ENCODE measurements at places on chromosomes 3 and 15. TPM values are rescaled to one million over a fixed set of nuclear protein-coding genes. Genes with fewer than 3 reads are reported as not detected.

CTDSPL gene
- 2.2 TPM for total RNA-seq

DNA sequence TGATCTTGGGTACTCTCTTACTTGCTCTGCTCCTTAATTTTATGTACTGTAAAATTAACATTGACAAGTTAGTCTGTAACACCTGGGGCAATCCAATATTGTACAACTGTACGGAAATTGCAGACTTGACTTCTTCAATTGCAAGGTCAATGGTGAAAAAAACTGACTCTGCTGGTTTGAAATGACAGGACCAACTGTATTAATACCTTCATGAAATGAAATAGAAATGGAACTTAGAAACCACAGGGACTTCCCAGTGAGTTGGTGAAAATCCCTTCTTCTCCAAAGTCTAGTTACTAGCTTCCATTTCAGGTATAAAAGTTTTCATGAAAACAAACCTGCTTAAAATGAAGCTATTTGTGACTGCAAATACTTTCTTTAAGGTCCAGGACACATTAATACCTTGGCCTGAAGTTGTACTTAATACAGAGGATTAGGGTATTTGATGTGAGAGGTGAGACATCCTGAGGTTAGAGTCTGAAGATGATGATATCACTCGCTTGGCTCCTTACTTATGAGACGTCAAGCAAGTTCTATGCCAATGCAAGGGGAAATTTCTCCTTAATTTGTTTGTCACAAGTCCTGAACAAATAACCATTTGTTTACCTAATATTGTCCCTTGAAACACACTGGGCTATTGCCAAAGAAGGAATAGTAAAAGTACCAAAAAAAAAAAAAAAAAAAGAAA is 226.2 kb upstream of the TP63 start:
- DNase-seq, result no peak

DNA sequence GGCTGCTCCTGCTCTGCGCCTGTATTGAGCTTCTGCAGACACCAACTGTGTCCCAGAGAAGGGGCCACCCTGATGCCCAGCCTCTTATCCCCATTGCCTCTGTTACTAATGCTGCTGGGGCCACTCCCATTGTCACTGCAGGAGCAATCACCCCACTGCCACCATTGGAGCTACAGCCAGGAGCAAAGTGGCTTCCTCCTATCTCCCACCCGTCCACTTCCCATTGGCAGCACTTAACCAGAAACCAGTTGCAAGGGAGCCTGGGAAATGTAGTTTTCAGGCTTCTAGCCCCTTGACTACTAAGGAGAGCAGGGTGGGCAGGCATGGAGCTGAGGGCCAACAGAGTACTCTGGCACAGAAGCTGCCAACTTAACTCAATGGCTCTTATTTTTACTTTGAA is 55.9 kb upstream of the KLF13 start:
- DNase-seq, result no peak

XYLB gene
- total RNA-seq, result 0.75 TPM

GOLGA8G gene
- total RNA-seq, result not detected

NR2E3 gene
- not detected for total RNA-seq

FBLN2 gene
- 1.5 TPM for total RNA-seq

- DNase-seq, result no peak
Measured at GRCh38 chr3:184738982-184739381, 27.1 kb upstream of the MAGEF1 start.

- no peak for DNase-seq
Measured at GRCh38 chr3:171028025-171028778, 1.7 kb upstream of the SLC2A2 start.

GRCh38 chr3:143413372-143413771 is 293.8 kb downstream of the CHST2 start:
- no peak for DNase-seq

GRCh38 chr3:175150812-175151401 is 291.8 kb downstream of the NAALADL2 start:
- no peak for DNase-seq

DNA sequence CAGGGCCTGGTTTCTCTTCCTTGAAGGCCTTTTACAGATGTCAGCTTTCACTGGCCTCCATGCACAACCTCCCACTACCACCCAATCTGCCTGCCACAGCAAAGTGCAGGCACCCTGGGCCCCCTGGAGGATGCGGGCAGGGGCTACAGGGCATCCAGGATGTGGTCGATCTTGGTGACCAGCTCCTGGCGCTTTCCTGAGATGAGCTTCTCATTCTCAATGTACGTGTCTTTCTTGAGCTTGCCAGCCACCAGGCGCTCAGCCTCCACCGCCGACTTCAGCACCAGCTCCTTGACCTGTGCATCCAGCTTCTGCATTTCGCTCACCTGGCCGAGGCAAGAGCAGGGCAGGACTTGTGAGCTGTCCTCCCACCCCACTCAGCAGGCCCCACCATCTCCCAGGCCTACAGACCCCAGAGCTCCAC is 30.3 kb downstream of the RPN1 start:
- DNase-seq, result no peak

DNA sequence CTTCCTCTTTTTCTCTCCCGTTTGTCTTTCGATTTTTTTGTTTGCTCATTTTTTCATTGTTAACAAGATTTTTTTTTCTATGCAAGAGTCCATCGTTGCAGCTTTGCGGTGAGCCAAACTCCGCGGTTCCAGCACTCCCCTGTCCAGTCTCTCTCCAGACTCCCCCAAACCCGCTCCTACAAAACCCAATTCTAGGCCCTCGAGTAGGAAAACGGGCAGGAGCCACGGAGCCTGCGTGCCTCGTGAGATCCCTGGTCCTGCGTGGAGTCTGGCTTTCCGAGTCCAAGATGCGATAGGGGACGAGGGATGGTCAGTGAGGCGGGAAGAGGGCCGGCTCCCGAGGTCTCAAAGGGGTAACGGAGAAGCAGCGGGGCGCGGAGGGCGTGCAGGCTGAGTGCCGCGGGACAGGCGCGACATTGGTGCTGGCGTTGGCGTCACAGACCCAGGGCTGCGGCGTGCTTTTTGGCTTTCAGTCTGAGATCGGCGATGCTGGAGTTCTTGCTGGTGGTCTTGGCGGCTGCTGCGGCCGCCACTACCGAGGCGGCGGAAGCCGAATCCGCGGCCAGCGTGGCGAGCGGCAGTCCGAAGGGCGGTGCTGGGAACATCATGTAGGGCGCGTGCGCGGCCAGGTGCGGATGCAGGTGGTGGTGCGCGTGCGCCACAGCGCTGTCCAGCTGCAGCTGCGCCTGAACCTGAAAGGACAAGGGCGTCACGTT is 8.5 kb downstream of the SHOX2 start:
- DNase-seq, result peak; percentile 56

- DNase-seq, result no peak
Measured at GRCh38 chr15:40538976-40539375, 25.9 kb downstream of the CCDC32 start.

- no peak for DNase-seq
Measured at GRCh38 chr3:70431911-70432310, 119.5 kb upstream of the MDFIC2 start.

GRCh38 chr3:143951351-143951971 is 20.2 kb upstream of the DIPK2A start:
- DNase-seq, result no peak

DNA sequence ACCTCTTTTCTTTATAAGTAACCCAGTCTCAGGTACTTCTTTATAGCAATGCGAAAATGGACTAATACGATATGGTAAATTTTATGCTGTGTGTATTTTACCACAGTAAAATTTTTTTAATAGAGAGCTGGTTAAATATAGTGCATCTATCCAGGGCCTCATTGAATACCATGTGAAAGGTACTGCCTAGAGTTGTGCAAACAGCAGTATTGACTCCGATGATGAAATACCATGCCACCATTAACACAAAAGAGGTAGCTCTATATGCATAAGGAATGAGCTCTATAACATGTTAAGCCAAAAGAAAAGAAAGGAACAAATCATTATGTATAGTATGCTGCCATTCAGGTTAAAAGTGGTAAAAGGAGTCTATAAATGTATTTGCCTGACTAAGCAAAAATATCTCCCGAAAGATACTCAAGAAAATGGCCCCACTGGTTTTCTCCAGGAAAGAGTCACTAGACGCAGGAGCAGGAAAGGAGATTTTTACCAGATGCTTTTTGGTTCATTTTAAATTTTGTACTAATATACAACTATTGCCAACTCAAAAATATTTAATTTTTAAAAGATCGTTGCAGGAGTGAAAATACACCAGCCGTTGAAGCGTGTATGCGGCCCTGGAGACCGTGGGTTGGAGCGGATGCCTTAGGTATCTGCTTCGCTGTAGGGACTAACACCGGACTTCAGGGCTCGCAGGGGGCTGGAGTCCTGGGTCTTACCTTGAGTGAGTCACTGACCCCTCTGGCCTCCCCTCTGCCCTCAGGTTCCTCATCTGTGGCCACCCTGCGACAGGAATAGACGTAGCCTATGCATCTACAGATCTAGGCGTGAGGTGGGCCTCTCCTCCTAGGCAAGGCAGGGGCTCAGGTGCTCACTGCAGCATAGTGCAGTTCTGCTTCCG is 120.1 kb downstream of the CHSY1 start:
- DNase-seq, result no peak

RYR3 gene
- 0.23 TPM for total RNA-seq

DNA sequence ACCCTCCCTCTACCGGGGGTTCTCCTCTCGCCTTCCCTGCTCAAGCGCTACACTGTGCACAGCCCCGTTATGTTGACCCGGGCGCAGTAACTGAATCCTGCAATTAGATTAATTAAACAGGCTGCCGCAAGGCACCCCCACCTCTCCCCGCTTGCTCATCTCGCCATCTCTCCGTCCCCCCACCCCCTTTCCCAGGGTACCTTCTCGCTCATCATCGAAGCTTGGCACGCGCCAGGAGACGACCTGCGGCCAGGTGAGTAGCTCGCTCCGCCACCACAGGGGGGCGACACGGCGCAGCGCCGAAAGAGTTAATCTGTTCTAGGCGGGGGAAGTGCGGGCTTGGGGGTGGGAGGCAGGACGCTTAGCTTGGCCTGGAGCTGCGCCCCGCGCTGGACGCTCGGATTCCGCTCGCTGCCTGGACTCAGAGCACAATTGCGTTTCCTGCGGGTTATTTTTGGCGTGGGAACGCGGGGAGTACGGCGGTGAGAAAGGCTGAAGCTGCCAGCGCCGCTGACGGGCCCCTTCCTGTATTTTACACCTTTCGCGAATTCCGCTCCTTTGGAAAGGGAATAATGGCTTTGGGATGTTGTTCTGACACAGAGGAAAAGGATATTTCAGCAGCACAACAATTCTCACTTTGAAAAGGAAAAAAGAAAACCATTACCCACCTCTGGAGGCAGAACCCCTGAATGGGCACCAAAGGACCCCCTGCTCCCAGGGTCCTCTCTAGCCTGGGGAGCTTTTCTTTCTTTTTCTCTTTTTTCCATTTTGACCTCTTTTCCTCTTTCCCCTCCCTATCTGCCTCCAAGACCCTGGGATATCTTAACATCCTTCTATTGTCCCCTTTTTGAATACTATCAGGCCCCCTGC is 1.5 kb downstream of the DLL4 start:
- DNase-seq, result no peak

DNA sequence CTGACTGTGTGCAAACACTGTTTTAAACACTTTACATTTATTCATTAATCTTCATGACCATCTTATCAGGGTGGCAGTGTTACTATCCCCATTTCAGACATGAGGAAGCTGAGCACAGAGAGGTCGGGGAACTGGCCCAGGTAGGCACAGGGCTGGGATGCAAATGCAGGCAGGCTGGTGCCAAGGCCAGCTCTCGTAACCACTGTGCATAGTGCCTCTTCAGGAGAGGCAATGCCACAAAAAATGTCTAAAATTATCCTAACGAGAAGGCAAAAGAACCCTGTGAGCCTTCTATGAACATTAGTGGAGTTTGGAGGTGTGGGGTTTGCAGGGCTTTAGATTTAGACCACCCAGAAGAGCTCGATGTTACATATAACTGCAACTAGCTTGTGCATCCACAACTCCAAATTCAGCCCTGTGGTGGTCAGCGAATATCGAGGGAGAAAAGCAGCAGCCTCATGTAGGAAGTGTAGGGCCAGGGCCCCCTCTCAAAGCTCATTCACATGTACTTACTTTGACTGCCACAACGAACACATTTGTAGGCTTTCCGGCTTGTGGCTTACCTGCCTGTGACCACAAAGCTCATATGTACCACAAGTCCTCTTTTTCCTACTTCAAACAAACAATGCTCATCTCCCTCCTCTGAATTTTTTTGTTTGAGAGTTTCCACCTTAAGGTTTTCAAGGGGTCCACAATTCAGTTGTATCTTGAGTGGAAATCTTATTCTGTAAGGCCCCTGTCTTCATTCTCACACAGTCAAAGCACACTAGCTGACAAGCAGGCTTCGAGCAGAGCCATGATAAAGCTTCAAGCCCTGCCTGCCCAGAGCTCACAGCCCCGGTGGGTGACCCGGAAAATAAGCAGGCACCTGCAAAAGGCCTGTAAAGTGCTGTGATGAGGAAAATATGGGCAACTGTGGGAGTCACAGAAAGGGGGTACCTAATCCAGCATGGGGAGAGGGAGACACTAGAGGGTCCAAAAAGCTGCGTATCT is 722.9 kb upstream of the CFAP20DC start:
- peak; percentile 8 for DNase-seq

LRTM1 gene
- total RNA-seq, result not detected

GRCh38 chr15:57298843-57299550 is 77.3 kb upstream of the CGNL1 start:
- DNase-seq, result no peak

CA12 gene
- total RNA-seq, result not detected

DNA sequence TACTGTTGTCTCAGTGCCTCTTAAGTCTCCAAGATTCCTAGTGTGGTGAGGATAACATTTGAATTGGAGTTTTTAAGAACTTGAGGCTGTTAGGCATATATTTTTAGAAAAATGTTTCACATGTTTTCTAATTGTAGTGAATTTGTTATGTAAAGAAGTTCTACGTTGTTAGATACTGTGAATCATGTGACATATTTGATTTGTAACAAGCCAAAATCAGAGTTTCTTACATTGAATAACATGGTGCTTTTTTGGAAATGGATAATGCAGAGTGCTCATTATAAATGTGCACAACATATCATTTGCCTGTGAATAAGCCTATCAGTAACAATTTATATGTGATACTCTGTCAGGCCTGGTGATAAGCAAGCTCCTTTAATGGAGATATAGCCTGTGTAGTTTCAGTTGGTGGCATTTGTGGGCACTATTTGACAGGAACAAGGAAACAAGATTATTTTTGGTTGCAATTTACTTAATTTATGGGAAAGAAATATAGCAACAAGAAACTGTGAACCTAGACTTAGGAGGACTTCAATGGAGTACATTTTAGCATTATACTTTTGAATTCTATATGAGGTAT is 328.8 kb downstream of the ARPP21 start:
- DNase-seq, result no peak

- no peak for DNase-seq
Measured at GRCh38 chr3:177792311-177793030, 595.2 kb upstream of the TBL1XR1 start.

- no peak for DNase-seq
Measured at GRCh38 chr3:171321559-171322360, 138.4 kb downstream of the TNIK start.

GRCh38 chr15:100919481-100920405 is 586 bp downstream of the LRRK1 start:
- no peak for DNase-seq
